ENCODE measurements at places on chromosomes 1 and 21.

DNA sequence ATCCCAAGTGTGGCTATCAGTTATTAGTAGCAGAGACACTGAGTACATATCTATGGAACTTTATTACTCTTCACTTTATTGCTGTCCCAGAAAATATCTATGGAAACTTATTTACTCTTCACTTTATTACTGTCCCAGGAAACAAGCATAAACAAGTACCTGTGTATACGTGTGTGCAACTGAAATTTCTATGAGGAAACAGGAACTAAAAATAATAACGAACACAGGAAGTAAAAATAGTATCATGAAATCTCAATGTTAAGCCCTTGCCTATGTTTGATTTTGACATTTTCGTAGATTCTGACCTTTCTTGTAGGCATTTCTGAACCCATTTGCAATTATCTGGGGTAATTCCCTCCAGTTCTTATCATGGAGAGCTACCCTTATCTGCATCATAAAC, 64.9 kb upstream of the KRTAP19-8 start:
- DNase-seq = no peak

DNA sequence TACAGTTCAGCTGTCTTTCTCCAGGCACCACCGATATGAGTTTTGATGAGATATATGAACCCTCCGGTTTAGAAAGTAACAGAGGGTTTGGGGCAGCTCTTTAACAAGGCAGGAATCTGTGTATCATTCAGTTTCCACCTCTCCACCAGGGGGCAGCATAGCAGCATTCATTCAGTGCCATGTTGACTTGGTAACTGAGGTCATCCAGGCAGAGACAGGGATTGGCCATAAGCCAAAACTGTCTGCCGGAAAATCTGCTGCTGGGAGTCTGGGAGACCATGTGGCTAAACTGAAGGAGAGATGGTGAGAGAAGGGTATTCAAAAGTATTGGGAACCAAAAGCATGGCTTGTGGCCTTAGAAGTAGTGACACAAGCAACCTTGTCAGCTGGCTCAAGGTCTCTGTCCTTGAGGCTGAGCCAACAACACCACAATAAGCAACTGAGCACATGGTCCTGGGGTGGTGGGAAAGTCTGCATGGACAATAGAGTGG, 98.5 kb downstream of the LMX1A start:
- DNase-seq = peak; percentile 59

- peak; percentile 11 for DNase-seq
These were observed 122.6 kb upstream of the PPP2R5A start for GRCh38 chr1:212162635-212163034.

GRCh38 chr1:219824338-219824737, 104.0 kb downstream of the SLC30A10 start:
- no peak for DNase-seq

GRCh38 chr1:111778066-111778465, 22.4 kb downstream of the DDX20 start:
- no peak for DNase-seq
